Stimulated activated CD4-positive, alpha-beta T cell treated with anti-CD3 and anti-CD28 coated beads, Interleukin-4, amount 100 ng/mL, for 1 hour (primary cell): ENCODE measurements at places on chromosomes 2 and 18.

DNA sequence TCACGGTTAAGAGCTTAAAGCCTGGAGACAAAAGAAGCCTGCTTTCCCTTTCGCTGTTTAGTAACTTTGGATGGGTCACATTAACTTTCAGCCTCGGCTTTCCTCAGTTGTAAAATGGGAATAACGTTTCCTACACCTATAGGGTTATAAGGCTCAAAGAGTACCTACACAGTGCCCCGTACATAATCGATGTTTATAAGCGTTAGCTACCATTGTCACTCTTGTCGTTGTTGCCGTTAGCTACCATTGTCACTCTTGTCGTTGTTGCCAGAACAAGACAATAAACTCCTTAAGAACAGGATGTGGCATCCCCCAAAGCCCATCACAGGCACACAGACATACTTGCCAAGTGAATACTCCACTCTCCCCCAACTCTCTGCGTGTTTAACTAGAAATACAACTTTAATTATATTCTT lies 901 bp upstream of the MFSD6 start:
- DNase-seq = no peak

DNA sequence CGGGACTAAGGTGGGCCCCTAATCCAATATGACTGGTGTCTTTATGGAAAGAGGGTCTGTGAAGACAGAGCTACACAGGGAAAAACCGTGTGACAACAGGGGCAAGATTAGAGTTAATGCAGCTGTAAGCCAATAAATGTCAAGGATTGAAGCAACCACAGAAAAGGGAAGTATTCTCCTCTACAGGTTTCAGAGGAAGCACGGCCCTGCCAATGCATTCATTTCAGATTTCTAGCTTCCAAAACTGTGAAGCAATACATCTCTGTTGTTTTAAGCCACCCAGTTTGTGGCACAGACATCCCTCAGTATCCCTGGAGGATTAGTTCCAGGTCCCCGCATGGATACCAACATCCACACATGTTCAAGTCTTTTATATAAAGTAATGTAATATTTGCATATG lies 48.8 kb downstream of the SPP2 start:
- no peak for DNase-seq

DNA sequence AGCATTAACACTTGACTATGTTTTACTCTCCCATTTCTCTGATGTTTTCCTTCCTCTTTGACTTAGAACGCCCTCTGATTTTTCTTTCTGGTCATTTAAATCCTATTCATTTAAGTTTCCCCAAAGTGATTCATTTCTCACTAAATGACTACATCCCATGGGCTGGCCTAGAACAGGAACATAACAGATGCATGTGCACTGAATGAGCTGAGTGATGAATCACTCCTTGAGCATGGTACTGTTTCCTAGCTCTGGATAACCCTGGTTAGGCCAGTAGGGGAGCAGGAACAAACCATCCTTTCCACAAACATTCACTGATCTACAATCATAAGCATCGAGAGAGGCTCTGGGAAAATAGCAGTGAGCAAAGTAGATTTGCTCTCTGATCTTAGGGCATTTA lies 221.9 kb upstream of the SETBP1 start:
- DNase-seq = no peak

DNA sequence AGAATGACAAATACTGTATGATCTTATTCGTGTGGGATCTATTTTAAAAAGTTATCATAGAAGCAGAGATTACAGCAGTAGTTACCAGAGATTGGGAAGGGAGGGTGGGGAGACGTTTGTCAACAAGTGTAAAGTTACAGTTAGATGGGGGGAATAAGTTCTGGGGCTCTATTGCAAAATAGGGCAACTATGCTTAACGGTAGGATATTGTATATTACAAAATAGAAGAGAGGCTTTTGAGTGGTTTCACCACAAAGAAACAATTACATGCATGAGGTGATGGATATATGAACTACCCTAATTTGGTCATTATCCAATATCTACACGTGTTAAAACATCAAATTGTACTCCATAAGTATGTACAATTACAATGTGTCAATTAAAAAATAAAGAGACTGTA lies 123.4 kb upstream of the NOSTRIN start:
- no peak for DNase-seq

- no peak for DNase-seq
Observed at GRCh38 chr2:240166191-240166590, 25.7 kb upstream of the OTOS start.

DNA sequence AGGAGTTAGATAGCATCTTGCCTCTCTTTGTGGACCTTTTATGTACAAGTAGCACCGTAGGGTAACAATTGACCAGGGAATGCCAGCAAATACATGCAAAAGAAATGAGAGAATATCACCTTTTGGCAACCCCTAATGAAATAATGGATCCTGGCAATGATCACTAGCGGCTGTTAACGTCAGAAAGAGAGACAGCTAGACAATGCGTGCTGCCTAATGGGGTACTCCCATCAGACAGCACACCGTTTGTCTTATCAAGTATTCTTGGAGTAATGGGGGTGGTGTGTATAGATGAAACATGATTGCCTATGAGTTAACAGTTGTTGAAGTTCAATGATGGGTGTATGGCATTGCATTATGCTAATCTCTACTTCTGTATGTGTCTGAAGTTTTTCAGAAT lies 1.6 kb downstream of the ELAC1 start:
- DNase-seq = no peak

GRCh38 chr2:191635333-191636234 lies 42.4 kb upstream of the NABP1 start:
- no peak for DNase-seq

GRCh38 chr18:57785751-57786437 lies 17.2 kb downstream of the ATP8B1 start:
- DNase-seq = no peak

DNA sequence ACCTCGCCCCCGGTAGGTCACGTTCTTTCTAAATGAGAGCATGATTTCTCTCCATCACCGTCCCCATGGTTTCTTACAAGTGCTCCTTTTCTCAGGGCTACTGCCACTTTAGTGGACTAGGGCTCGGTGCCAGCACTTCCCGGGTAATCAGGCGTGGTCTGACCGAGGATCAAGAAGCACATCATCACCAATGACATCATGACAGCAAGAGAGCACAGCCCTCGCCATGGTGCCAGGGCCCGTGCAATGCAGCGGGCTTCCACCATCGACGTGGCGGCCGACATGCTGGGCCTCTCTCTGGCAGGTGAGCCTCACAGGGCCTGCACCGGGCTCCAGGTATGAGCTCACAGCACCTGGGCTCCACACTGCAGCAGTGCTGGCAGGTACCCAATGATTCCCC lies 75.2 kb downstream of the INPP4A start:
- no peak for DNase-seq
